CD4-positive, alpha-beta T cell treated with Interleukin-15 for 1 hour (primary cell): ENCODE measurements at places on chromosomes 2 and 18.

DNA sequence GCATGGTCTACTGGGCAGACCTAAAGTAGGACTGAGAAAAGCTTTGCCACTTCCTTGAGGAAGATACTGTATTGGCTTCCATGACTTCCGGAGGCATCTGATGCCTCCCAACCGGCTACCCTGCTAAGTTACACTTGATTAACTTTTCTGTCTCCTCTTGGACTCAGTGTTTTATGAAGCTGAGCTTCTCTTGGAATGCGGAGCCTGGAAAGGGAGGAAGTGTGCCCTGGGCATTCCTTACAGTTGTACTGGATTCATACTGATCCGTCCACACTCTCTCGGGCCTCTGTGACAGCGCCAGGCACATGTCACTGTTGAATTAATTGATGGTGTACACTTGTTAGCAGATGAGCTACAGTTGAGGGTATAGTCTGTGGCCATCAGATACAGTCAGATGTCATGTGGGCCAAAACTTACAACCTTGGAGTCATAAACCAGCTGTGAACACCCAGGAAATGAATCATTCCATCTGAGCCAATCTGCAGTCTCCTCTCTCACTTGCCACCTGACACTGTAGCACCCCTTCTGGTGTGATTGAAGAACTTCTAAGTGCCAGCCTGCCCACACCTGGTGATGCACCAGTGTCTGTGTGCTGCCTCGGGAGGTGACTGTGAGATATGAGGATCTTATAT, 122.5 kb downstream of the FHOD3 start:
- DNase-seq = no peak

DNA sequence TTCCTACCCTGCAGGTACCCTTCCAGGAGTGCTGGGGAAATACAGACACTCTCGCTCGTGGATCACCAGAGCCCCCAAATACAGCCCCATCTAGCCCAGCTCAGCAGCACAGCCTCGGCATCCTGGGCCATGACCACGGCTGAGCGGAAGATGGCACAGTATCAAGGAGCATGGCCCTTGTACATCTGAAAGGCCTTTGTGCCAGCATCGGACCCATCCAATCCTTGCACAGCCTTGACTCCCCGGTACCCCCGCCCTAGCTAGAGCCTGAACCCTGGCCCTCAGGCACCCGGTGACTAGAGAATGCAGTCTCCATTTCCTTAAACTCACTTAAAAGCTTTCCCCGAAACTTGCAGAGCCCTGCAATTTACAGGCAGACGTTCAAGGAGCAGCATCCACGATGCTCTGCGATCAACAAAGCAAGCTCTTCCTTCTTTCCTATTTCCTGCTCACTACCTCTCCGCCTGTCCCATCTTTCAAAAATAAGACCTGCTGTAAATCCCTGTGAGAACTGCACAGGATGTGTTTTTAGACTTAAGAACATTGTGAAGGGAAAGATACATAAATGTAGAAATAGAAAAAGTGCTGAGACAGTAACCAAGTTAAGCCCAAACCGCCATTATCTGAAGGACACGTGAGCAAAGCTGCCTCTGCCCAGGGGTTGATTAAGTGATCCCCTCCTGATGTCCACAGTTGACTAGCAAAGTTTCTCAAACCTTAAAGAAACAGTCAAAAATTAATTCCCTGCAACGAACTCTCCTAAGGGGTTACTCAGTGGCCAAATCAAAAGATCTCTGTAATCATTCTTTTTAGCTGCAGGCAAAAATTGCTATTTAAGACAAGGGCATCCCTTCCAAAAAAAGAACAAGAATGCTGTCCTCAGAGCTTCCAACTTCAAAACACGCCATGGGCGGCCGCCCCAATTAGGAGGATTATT, 48.5 kb downstream of the ZNF516 start:
- no peak for DNase-seq

GRCh38 chr2:74921236-74921736, 37.2 kb upstream of the POLE4 start:
- no peak for DNase-seq

- DNase-seq = no peak
Observed at GRCh38 chr18:10514601-10515000, 11.2 kb upstream of the NAPG start.

DNA sequence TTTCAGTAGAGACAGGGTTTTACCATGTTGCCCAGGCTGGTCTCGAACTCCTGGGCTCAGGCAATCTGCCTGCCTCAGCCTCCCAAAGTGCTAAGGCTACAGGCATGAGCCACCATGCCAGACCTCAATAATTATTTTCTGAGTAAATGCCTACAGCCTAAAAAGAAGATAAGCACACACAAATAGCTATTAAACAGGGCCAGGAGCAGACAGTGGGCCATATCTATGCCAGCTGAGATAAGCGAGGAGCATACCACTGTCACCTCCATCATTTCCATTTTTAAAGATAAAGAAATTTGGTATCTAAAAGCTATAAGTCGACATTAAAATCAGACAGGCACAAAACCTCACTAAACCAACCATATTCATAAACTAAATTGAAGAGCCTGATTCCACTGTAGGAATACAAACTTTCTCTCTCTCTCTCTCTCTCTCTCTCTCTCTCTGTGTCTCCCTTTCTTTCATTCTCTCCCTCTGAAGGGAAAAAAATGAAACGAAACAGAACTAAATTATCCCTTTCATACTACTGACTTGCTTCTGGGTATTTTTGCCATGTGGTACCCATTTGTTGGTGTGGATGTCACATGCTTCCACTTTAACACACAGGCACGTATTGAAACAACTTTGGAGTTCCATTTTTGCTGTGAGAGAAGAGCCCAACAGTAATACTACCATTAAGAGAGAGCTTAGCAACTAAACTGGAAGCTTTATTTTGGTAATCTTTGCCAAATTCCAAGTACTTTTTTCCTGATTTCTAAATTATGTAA, 51.0 kb downstream of the FARSB start:
- DNase-seq = no peak

DNA sequence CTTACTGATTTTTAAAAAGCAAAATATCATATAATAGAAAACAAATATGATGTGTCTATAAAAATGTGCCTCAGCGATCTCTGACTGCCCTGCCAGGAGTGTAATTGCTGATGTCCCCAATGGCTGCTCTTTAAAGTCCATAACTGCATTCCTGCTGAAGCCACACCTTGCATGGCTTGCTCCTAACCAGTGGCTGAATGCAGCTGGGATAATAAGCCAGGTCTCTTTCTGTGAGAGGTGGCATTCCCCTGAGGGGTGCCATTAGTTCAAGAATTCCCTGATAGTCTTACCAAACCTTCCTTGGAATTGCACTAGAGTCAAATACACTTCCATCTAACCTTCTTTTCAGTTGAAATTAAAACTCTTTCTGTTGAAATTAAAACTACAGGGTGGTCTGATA, 125.8 kb upstream of the ZNF804A start:
- DNase-seq = no peak

- DNase-seq = no peak
Observed at GRCh38 chr2:119469661-119470297, 38.1 kb downstream of the TMEM37 start.

GRCh38 chr2:229401171-229401865, 130.2 kb upstream of the PID1 start:
- no peak for DNase-seq
